B cell (primary cell): ENCODE measurements at places on chromosomes 2 and 18. TPM values are rescaled to one million over a fixed set of nuclear protein-coding genes. Genes with fewer than 3 reads are reported as not detected.
A peak's percentile ranks its signal among the peaks of the same experiment; 100 is the strongest.

- H3K27me3 ChIP-seq: no peaks in the 10 kb centered on the region
- H3K36me3 ChIP-seq: no peaks in the 10 kb centered on the region
- peaks cover 41% of the 10 kb centered on the region for H3K4me1 ChIP-seq
- H3K4me3 ChIP-seq: no peak overlapping the region
- DNase-seq: no peak
These were observed 172.2 kb upstream of the SETBP1 start for GRCh38 chr18:44508474-44508873.

DNA sequence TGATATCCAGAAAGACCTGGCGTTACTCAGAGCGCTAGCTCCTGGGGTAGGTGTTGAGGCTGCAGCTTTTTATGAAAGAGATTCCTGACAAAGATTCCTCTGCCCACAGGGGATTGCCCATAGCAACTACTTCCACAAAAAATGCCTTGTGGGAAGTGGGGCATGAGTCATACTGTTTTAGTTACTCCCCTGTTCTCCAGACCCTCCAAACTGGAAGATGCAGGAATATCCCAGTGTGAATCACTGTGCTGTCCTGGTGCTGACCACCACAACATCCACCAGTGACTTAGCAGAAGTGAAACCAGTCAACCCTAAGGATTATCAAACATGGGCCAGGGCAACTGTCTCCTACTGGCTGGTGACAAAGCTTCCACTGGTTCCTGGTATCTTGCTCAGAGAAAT, 61.8 kb downstream of the CDH2 start:
- H3K36me3 ChIP-seq: no peaks in the 10 kb centered on the region
- no peak for DNase-seq
- no peak overlapping the region for H3K4me3 ChIP-seq
- no peaks in the 10 kb centered on the region for H3K27me3 ChIP-seq

GRCh38 chr18:76983613-76984051, 149.0 kb downstream of the MBP start:
- H3K4me3 ChIP-seq: no peak overlapping the region
- no peak for DNase-seq
- H3K27me3 ChIP-seq: no peaks in the 10 kb centered on the region
- H3K36me3 ChIP-seq: no peaks in the 10 kb centered on the region
- H3K27ac ChIP-seq: no peak overlapping the region
- H3K4me1 ChIP-seq: peaks cover 55% of the 10 kb centered on the region

GRCh38 chr2:83234246-83234645, 1224.8 kb downstream of the SUCLG1 start:
- H3K4me3 ChIP-seq: no peak overlapping the region
- no peaks in the 10 kb centered on the region for H3K36me3 ChIP-seq
- no peaks in the 10 kb centered on the region for H3K27me3 ChIP-seq
- no peak overlapping the region for H3K27ac ChIP-seq
- no peaks in the 10 kb centered on the region for H3K4me1 ChIP-seq
- DNase-seq: no peak

DNA sequence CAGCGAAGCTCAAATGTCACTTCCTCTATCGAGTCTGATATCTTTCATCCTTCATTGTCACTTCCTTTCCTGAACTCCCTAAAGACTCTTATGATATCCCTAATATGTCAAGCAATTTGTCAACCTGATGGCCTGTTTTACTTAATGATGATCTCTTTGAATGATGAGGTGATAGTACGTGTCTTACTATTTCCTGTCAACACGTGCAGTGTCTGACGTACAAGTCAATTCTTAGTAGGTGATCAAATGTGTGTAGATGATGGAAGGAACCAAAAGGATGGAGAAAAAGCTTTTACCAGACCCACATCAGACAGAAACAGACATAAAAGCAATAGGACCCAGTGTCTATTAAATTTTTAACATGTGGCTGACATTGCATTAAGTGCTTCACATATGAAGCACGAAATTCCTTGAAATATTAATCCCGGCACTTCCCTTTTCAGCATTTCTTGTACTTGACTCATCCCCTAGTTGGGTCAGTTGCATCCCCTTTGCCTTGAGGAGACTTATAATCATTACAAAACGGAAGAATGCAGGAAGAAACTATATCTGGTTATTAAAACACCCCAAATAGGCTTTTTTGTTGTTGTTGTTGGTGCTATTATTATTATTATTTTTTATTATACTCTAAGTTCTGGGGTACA, 108.6 kb upstream of the NYAP2 start:
- no peaks in the 10 kb centered on the region for H3K36me3 ChIP-seq
- no peak for DNase-seq
- peaks cover 2% of the 10 kb centered on the region for H3K27me3 ChIP-seq
- H3K4me1 ChIP-seq: no peaks in the 10 kb centered on the region
- H3K27ac ChIP-seq: no peak overlapping the region

GRCh38 chr18:6561862-6562291, 147.2 kb upstream of the L3MBTL4 start:
- no peak for DNase-seq
- H3K36me3 ChIP-seq: no peaks in the 10 kb centered on the region
- H3K4me3 ChIP-seq: no peak overlapping the region
- no peak overlapping the region for H3K27ac ChIP-seq
- no peaks in the 10 kb centered on the region for H3K27me3 ChIP-seq

DNA sequence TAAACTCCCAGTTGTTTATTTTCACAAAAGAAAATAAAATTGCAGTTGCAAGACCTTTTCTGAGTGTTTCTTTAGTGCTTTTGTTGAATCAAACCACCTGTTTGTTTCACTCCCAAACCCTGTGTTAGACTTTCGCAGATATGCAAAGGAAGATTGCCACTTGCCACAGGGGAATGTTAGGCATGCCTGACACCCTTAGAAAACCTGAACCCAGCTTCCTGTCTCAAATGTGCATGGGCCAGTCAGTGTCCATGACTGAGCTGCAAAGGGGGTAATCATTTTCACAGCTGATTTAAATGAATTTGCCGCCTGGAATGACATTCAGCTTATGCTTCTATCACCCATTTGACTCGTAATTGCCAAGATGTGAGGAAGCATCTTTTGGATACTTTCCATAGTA, 17.5 kb downstream of the TGOLN2 start:
- no peaks in the 10 kb centered on the region for H3K27me3 ChIP-seq
- no peaks in the 10 kb centered on the region for H3K36me3 ChIP-seq
- peaks cover 21% of the 10 kb centered on the region for H3K4me1 ChIP-seq

GRCh38 chr2:31255911-31256571, 22.1 kb downstream of the EHD3 start:
- no peak overlapping the region for H3K4me3 ChIP-seq
- H3K4me1 ChIP-seq: peaks cover 78% of the 10 kb centered on the region
- peak overlapping the region; percentile 60 for H3K27ac ChIP-seq

DNA sequence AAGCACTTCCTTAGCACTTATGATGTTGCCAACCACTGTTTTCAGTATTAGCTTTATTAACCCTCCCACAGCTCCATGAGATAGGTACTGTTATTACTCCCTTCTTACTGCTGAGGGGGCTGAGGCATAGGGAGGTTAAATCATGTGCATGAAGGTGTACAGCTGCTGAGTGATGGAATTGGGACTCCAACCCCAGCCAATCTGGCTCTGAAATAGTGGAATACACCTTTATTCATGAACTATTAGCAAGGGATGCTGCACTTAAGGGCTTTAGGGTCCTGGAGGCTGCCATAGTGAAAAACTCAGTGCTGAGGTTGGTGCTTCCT, 19.2 kb downstream of the SMARCAL1 start:
- no peak overlapping the region for H3K4me3 ChIP-seq
- no peak overlapping the region for H3K27ac ChIP-seq
- H3K27me3 ChIP-seq: no peaks in the 10 kb centered on the region
- DNase-seq: no peak

Gene AKAIN1
- polyA plus RNA-seq: not detected in 2 replicates

Gene NR4A2
- 177 and 315 TPM in 2 replicates for polyA plus RNA-seq

Gene GALNT13
- not detected in 2 replicates for polyA plus RNA-seq

Gene ST8SIA5
- 0.09 TPM in 1 of 2 replicates, not detected in the other for polyA plus RNA-seq

Gene LRRTM1
- not detected in 2 replicates for polyA plus RNA-seq
